ENCODE measurements at places on chromosomes 16 and 17.

GRCh38 chr16:78098595-78099270 is 721 bp upstream of the WWOX start:
- DNase-seq, result peak; percentile 5

DNA sequence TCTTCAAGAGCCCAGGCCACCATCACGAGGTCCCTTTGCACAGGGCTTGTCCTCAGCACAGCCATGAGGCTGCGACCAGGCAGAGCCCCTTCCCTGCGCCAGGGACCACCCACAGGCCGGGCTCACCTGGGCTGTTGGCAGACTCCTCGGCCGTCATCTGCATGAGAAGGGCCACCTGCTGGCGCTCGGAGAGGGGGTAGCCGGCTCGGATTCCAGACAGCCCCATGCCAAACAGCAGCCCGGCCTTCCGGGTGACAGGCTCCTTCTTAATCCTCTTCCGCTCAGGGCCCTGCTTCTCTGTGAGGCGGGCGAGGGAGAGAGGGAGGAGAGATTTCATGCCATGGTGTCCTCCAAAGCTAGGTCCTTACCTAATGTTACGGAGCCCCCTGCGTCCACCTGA is 73.4 kb downstream of the ZNF778 start:
- no peak for DNase-seq

DNA sequence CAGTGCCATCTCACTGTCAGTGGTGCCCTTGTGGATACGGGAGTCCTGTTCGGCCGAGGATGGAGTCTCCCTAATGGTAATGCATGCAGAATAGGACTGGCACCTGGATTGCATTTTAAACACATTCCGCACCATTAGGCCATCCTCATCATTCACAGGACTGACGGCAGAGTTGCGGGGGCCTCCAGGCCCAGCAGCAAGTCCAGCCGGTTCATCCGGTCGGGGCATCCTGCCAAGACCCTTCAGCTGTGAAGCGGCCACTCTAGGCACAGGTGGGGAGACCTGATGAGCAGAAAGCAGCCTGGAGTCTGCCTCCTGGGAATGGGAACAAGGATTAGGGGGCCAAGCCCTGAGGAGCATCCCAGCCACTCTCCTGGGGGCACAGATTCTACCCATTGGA is 90.3 kb upstream of the XYLT1 start:
- no peak for DNase-seq

GRCh38 chr17:42025191-42025579 is 5.3 kb downstream of the NKIRAS2 start:
- no peak for DNase-seq

- DNase-seq, result peak; percentile 72
Observed at GRCh38 chr17:74282587-74283370, 8.7 kb downstream of the DNAI2 start.

DNA sequence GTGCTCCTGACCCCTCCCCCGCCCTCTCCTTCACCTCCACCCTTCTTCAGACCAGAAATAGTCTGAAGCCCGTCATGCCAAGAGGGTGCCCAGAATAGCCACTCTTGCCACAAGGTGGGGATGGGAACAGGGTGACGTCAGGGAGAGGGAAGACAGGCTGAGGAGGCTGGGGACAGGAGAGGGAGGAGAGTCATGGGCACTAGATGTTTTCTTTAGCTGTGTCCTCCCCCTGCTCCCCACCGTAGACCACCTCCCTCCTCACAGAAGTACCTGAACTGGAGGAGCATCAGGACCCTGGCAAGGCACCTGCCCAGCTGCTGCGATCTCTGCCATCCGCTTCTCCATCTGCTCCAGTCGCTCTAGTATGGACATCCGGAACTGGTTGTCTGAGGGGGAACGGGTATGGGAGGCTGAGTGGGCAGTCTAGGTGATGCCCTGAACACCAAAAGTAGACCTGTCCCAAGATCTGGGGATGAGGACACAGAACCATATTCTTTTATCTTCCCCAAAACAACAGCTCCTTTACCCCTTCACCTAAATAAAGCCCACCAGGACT is 6.6 kb upstream of the SPAG7 start:
- no peak for DNase-seq

DNA sequence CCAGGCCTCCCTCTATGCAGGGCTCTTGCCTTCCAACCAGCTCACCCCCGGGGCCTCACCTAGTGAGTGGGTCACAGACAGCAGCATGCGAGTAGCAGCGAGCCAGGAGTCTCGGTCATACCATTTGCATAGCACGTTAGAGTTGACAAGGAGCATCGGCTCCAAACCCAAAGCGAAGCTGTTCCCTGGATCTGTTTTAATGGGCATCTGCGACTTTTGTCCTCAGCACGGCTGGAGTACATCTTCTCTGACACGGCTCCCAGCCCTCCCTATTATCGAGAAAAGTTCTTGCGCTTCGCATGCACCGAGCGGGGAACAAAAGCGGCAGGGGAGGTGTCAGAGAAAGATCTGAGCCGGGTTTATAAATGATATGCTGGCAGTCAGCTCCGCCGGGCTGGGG is 253.3 kb downstream of the MAF start:
- DNase-seq, result no peak

- no peak for DNase-seq
Observed at GRCh38 chr17:79842136-79842655, 3.0 kb upstream of the CBX4 start.

- DNase-seq, result no peak
Observed at GRCh38 chr17:47993031-47993564, 22.2 kb downstream of the CDK5RAP3 start.

- no peak for DNase-seq
Observed at GRCh38 chr17:82891911-82892310, 52.1 kb upstream of the ZNF750 start.

- DNase-seq, result no peak
Observed at GRCh38 chr17:57464191-57464864, 208.0 kb downstream of the MSI2 start.

- no peak for DNase-seq
Observed at GRCh38 chr17:38575781-38576180, 30.0 kb downstream of the SRCIN1 start.

GRCh38 chr16:73031155-73031866 is 16.6 kb downstream of the ZFHX3 start:
- no peak for DNase-seq

DNA sequence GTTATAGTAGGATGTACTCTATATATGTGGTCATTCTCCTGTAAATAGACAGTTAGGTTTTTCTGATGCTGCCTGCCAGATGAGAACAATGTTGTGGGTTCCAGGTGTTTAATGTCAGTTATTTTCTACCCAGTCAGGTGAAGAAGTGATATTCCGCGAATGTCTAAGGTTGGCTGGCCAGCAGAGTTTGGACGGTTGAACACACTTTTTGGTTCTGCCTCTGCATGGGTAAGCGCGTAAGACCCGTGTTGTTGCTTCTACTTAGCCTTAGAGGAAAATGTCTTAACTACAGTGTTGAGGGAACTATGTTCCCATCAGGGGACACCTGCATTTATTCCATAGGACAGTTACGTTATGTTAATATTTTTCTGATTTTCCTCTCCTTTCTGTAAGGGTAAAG is 162.6 kb downstream of the MAP2K6 start:
- DNase-seq, result no peak

GRCh38 chr16:81650982-81651562 is 128.0 kb upstream of the PLCG2 start:
- no peak for DNase-seq

GRCh38 chr16:75099075-75099667 is 17.4 kb downstream of the LDHD start:
- no peak for DNase-seq

DNA sequence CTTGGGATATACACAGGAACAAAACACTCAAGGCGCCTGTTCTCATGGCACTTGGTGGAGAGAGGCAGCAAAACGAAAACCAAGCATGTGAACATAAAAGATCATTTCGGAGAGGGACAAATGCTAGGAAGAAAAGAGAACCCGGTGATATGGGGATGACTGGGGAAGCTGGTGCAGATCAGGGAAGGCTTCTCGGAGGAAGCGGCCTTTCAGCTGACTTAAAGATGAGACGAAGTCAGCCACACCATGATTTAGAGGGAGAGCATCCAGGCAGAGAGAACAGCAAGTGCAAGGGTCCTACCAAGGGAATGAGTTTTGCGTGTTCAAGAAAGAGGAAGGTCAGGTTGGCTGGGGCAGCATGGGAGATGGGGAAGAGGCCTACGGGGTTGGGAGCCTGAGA is 250.9 kb downstream of the KATNIP start:
- DNase-seq, result no peak

DNA sequence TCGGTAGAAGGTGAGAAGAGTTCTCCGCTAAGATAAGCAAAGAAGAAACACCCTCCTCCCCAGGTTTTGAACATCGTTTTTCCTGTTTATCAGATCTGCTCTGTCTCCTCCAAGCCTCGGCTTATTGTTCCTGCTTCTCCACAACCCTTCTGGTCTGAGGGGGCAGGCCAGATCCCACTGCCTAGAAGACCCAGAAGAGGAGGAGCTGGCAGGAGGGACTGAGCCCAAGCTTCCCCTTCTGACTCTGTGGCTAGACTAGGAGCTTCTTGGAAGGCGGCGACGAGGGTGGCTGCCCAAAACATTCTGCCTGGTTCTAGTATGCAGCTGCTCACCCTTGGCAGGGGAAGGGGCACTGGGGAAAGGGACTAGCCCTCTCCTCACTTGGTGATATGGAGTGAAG is 5.2 kb upstream of the HOXB5 start:
- DNase-seq, result no peak

DNA sequence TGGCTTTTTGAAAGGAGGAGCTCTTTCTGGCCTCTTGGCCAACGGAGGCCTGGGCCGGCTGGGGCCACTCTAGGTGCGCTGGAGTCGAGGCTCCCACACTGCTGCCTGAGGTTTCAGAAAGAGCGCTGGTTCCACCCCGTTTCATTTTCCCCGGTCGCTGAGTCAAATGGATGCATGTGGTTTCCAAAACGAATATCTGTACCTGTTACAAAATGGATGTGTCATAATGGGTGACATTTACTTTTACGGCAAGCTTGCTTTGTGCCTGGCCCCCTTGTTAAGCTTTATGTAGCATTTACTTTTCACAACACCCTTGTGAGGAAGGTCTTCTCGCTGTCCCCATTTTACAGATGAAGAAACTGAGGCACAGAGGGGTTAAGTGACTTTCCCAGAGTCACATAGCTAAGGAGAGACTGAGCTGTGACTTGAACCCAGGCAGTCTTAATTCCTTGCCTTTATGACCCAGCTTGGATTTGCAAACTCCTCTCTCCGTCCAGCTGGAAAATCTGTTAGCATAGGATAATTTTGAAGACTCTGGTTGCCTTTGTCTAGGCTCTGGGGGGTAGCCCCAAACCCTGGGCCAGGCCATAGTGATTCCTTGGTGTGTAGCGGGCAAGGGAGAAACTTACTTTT is 10.6 kb downstream of the KSR1 start:
- DNase-seq, result peak; percentile 96

DNA sequence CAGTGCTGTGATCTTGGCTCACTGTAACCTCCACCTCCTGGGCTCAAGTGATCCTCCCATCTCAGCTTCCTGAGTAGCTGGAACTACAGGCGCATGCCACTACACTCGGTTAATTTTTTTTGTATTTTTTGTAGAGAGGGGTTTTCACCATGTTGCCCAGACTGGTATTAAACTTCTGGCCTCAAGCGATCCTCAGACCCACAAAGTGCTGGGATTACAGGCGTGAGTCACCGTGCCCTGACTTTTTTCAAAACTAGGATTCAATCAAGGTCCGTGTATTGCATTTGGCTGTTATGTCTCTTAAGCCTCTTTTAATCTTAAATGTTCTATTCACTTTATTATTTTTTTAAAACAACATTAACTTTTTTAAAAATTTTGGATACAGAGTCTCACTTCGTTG is 4.3 kb upstream of the CCL22 start:
- DNase-seq, result no peak

DNA sequence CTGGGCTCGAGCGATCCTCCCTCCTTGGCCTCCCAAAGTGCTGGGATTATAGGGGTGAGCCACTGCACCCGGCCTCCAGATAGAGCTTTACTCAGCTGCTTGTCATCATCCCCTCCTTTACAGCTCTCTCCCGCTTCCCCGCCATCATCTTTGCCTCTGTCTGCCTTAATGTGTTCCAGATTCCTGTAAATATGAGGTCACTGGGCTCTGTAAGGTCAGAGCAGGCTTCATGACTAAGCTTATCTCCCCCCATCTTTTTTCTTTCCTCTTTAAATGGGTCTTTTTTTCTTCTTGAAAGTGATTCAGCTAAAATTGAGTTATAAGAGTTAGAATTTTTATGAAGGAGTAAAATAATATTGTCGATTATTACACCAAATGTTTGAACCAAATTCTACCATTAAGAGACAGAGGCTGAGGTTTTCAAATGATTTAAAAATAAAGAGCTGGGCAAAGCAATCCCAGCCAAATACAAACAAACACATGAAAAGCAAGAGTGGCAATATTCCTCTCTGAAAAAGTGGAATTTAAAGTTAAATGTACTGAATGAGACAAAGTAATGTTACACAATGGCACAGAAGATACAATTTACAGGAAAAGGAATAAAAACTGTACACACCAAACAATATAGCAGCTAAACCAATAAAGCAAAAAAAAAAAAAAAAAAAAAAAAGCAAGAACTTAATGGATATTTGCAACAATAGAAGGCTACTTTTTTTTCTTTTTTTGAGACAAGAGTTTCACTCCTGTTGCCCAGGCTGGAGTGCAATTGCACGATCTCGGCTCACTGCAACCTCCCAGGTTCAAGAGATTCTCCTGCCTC is 62.1 kb downstream of the CRISPLD2 start:
- DNase-seq, result no peak

DNA sequence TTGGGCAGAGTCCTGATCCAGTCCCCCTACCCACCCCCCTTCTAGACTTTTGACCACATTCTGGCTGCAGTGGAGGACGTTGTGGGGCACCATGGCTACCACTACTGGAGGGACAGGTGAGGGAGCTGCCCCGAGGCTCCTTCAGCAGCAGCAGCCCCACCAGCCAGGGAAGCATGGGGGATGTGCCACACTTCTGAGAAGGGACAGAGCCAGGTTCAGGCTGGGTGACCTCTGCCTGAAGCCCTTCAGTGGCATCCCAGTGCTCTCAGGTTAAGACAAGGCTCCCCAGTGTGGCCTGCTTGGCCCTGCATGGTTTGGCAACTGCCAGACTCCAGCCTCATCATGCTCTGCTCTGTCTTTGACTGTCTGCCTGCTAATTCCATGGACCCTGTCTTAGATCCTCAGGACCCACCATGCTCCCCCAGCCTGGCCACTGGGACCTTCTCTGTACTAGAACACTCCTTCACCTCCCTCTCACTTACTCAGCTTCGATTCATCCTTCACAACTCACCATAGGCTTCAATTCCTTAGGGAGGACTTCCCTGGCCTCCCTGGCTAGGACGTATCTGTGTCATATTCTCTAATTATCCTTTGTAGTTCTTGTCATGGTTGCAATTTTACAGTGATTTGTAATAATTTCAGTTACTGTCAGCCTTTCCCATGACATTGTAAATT is 8.8 kb downstream of the SLC9A5 start:
- DNase-seq, result no peak

- peak; percentile 68 for DNase-seq
Observed at GRCh38 chr17:47717261-47717697, 15.8 kb upstream of the TBX21 start.

DNA sequence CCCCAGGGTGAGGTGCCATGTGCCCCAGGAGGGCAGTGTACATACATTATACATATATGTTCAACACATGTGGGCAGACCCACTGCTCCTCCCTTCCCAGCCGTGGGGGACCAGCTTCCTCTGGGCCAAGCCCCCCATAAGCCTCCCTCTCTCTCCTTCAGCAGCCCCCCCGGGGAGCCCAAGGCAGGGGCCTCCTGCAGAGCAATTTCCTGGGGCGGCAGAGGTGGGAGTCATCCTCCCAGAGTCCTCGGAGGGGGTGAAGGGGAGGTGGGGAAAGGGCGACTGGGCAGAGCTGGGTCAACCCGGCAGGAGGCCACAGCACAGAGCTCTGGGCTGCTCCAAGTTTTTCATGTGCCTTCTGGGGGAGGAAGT is 235.1 kb downstream of the ZNF423 start:
- DNase-seq, result no peak

Data from activated CD4-positive, alpha-beta T cell treated with anti-CD3 and anti-CD28 coated beads, Interleukin-2, Interleukin-6, amounts not matched to agents 100 ng/mL and 50 ng/mL, durations not matched to agents 16 hours and 8 hours (primary cell).